ENCODE measurements at places on chromosomes 2 and 18. TPM values are rescaled to one million over a fixed set of nuclear protein-coding genes. Genes with fewer than 3 reads are reported as not detected.

EML6 gene
- 0.64 TPM for total RNA-seq

ZNF516 gene
- 22.6 TPM for total RNA-seq

LBX2 gene
- total RNA-seq: 1.1 TPM

GAD1 gene
- 1.8 TPM for total RNA-seq

FOXD4L1 gene
- not detected for total RNA-seq

AP1S3 gene
- 11.0 TPM for total RNA-seq

SF3B6 gene
- 130 TPM for total RNA-seq
